ENCODE measurements at places on chromosomes 1 and 21. TPM values are rescaled to one million over a fixed set of nuclear protein-coding genes. Genes with fewer than 3 reads are reported as not detected.

Gene TRNAU1AP
- polyA plus RNA-seq, result 31.2 TPM

Gene FOXO6
- 0.35 TPM for polyA plus RNA-seq

Gene C1orf21
- polyA plus RNA-seq, result 6.6 TPM

Gene NBPF20
- polyA plus RNA-seq, result 2.2 TPM

Gene GPR61
- polyA plus RNA-seq, result not detected

Gene FHAD1
- polyA plus RNA-seq, result 0.55 TPM

Gene MFSD2A
- polyA plus RNA-seq, result 4.1 TPM

Gene PTGFR
- 3.6 TPM for polyA plus RNA-seq

Gene RUSC1
- 43.1 TPM for polyA plus RNA-seq

Gene CD84
- not detected for polyA plus RNA-seq

Gene CD247
- polyA plus RNA-seq, result not detected

Gene FAM72C
- 2.4 TPM for polyA plus RNA-seq

Gene CD101
- 0.08 TPM for polyA plus RNA-seq

Gene CXADR
- 1.1 TPM for polyA plus RNA-seq

Gene PTP4A2
- polyA plus RNA-seq, result 46.7 TPM

Gene GRIK3
- polyA plus RNA-seq, result not detected

Data from SK-N-SH (cell line).